ENCODE measurements at places on chromosomes 13 and 19.

DNA sequence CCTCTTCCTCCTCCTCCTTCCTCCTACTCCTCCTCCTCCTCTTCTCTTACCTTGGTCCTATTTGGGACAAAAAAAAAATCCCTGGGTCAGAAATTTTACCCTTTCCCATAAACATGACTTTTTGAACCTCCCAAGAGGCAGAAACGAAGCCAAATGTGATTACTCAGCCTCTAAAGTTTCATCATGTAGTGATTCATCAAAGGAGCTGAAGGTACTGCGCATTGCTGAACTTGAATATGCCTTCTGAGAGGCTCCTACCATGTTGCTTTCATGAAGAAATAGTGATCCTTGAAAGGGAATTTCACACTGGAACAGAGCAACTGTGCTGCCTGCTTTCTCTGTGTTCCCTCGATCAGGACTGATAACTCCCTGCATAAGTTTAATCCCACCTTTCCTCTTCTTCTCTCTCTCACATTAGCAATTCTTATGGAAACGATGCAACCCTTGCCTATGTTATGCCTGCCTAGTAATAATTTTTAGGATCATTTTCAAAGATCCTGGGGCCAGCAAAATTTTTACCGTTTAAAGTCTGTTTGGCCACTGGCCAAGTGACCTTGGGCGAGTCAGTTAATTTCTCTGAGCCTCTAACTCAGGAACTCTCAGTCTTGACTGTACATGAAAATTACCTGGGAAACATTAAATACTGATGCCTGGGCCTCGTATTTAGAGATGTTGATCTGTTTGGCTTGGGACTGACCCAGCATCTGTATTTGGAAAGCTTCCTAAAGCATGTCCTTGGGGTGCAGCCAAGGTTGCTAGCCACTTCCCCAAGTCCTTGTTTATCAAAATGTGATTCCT is 149.5 kb downstream of the DCT start:
- no peak for DNase-seq

DNA sequence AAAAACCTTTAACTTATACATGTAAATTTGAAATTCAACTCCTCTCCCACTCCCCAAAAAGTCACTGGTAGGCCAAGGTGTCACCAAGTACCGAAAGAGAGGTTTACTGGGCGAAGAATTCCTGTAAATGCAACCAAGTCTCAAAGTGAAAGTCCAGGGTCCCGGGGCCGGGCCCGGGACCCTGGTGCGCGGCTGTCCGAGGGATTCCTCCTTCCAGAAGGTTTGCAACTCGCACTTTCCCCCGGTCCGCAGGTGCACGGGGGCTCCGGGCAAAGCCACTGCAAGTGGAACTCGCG is 1.1 kb downstream of the STK24 start:
- DNase-seq, result no peak

DNA sequence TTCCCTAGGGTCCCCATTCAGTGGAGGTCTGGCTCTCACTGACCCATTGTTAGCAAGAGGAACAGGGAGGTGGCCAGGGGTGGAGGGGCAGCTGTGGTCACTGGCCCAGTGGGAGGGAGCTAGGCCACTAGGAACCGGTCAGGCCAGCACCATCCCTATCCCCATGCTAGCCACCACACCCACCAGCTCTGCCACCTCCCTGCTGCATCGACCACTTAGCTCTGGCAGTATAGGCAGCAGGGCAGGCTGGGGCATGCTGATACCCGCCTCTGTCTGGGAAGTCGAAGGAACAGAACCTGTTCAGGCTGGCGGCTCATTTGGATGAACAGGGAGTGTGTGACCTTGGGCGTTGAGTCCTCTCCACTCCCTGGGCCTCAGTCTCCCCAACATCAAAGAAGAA is 4.7 kb downstream of the PPP1R13L start:
- DNase-seq, result no peak

- DNase-seq, result no peak
Observed at GRCh38 chr19:51375504-51376221, 3.2 kb upstream of the NKG7 start.

GRCh38 chr19:38228491-38229439 is 4.7 kb upstream of the DPF1 start:
- DNase-seq, result peak; percentile 95

DNA sequence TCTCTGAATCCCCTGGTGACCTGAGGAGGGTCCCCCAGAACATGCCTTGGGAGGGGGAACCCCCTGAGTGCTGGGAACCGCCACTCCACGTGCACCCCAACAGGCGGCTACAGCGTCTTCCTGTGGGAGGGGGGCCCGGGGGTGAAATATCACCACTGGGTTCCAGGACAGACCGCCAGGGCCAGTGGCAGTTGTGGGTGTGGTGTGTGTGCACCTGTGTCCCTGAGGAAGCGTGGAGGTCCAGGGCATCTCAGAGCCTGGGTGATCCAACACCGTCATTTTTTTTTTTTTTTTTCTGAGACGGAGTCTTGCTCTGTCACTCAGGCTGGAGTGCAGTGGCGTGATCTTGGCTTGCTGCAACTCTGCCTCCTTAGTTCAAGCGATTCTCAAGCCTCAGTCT is 4.2 kb downstream of the ADGRE5 start:
- DNase-seq, result no peak

DNA sequence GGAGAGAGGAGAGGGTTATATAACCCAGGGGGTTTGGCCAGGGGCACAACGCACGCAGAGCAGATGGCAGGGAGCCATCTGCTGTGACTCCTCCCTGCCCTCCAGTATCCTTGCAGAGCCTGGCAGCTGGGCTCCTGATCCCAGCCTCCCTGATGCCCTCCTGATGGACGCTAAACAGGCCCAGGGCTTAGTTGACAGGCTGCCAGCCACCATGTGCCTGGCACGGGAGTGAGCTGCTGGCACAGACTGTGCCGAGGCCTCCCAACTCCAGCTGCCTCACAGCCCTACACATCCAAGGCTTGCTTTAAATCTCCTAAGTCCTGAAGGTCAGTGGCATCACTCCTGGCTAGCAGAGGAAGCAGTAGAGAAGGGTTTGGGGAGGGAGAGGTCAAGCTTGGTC is 16.7 kb downstream of the SYDE1 start:
- DNase-seq, result peak; percentile 55

DNA sequence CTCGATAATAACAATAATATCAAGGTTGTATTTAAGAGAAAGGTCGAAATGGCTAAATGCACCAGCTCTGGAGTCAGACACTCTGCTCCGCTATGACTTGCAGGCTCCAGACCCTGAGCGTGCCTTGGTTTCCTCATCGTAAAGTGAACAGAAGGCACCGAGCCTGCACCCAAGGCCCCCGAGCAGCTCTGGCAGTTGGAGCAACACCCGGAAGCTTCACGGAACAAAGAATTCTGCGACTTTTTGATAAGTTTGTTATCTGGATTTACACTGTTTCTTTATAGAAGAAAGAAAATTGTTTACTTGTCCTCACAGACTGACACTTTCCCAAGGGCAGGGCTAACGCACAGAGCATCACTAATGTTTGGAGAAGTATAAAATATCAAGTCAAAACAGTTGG is 4.4 kb downstream of the GRTP1 start:
- DNase-seq, result no peak

- no peak for DNase-seq
Observed at GRCh38 chr13:23377983-23378632, 55.4 kb downstream of the SACS start.

GRCh38 chr13:95156208-95156607 is 145.0 kb downstream of the ABCC4 start:
- DNase-seq, result no peak

DNA sequence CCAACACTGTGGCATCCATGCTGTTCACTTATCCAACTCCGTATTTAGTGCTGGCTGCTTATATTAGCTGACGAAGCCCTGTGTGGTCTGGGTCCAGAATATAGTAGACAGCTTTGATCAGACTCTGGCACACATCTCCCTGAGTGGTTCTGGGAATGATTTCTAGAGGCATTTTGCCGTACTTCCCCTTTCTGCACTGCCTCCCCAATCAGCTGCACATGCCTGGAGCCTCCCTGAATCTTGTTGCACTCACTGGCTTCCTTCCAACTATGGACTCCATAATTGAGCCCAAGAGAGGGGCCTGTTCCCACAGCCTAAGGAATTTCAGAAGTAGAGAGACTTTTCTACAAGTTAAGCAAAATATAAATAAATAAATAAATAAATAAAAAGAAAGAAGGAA is 30.4 kb upstream of the PCDH8 start:
- no peak for DNase-seq

- DNase-seq, result no peak
Observed at GRCh38 chr13:42625611-42626010, 51.7 kb downstream of the TNFSF11 start.

- no peak for DNase-seq
Observed at GRCh38 chr13:30882996-30883766, 22.9 kb upstream of the MEDAG start.

DNA sequence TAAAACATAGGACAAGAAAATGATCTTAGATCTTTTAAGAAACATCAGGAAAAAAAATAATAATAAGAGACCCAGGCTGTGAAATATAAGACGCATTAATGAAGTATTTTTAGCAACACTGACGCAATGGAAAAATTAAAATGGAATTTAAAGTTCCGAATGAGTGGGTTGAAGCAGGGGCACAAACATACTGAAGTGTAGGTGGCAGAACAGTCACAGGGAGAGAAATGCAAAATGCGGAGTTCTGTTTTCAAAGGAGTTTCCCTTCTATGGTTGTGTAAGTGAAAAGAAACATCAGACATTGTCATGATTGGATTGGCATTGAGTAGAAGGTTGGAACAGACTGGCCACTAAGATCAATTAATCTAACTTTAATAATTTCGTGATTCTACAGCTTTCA is 159.8 kb downstream of the CYSLTR2 start:
- DNase-seq, result no peak

GRCh38 chr13:24694907-24695306 is 14.7 kb downstream of the ATP12A start:
- DNase-seq, result no peak

DNA sequence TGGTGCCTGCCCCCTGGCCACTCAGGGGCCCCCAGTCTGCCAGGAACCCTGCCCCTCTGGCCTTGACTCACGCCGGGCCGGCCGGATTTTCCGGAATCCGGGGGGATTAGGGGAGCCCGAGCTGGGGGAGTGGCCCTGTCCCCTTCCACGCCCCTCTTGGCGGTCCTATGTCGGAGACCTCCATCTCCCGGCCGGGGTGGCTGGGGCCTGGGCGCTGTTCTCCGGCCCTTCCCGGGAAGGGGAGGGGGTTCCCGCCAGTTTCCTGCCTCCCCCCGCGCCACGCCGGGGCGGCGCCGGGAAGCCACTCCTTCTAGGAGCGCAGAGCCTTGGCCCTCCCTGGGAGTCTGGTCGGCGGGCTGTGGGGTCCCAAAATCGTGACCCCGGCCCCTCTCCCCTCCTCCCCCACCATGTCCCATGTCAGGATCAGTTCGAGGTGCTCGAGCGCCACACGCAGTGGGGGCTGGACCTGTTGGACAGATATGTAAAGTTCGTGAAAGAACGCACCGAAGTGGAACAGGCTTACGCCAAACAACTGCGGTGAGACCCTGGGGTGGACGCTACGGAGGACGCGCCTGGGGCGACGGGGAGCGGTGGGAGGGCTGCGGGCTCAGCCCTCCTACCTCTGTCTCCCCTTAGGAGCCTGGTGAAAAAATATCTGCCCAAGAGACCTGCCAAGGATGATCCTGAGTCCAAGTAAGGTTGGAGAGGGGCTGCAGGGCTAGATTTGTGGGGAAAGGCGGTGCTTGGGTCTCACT is 1.3 kb downstream of the TRIP10 start:
- DNase-seq, result no peak

DNA sequence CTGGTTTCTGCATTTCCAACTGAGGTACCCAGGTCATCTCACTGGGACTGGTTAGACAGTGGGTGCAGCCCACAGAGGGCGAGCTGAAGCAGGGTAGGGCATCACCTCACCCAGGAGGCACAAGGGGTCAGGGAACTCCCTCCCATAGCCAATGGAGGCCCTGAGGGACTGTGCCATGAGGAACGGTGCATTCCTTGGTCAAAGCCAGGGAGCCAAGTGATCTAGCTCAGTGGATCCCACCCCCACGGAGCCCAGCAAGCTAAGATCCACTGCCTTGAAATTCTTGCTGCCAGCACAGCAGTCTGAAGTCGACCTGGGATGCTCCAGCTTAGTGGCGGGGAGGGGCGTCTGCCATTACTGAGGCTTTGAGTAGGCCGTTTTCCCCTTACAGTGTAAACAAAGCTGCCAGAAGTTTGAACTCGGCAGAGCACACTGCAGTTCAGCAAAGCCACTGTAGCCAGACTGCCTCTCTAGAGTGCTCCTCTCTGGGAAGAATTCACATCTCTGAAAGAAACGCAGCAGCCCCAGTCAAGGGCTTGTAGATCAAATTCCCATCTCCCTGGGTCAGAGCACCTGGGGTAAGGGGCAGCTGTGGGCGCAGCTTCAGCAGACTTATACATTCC is 1386.6 kb upstream of the PCDH9 start:
- DNase-seq, result no peak

- DNase-seq, result no peak
Observed at GRCh38 chr13:37481011-37481884, 117.3 kb downstream of the POSTN start.

GRCh38 chr13:73879346-73880015 is 254.7 kb downstream of the KLF12 start:
- DNase-seq, result no peak

GRCh38 chr19:2619076-2619475 is 83.4 kb downstream of the GNG7 start:
- DNase-seq, result peak; percentile 53

- no peak for DNase-seq
Observed at GRCh38 chr13:80666782-80667552, 326.0 kb upstream of the SPRY2 start.

DNA sequence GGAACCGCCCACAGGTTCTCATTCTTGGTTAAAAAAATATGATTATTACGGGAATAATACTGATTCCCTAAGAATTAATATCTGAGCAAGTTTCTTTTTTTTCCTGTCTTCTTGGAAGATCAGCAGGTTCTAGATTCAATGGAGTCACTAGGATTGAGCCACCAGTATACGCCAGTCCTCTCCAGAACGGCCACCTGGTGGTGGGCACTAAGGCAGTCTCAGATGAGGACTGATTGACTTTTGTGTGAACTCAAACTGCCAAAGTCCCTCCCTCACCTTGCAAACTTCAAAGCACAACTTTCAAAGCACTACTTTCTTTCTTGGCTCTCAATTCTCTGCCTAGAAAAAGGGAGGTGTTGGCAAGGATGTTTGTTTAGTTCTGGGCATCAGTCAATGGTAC is 33.3 kb upstream of the ALOX5AP start:
- no peak for DNase-seq

- DNase-seq, result no peak
Observed at GRCh38 chr13:28475916-28476725, 18.8 kb downstream of the FLT1 start.

DNA sequence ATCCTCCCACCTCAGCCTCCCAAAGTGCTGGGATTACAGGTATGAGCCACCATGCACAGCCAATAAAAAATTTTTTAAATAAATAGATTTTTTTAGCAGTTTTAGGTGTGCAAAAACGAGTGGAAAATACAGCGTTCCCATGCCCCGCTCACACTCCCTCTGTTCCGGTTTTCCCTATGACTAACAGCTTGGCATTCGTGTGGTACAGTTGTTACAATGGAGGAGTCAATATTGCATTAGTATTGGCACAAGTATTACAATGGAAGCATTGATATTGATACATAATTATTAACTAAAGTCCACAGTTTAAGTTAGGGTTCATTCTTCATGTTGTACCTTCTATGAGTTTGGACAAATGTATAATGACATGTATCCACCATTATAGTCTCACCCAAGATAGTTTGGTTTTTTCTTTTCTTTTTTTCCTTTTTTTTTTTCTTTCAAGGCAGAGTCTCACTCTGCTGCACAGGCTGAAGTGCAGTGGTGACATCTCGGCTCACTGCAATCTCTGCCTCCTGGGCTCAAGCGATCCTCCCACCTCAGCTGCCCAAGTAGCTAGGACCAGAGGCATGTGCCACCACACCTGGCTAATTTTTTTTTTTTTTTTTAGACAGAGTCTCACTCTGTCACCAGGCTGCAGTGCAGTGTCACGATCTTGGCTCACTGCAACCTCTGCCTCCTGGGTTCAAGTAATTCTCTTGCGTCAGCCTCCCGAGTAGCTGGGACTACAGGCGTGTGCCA is 15.4 kb upstream of the RAB20 start:
- DNase-seq, result no peak
